NCI-H1092 treated with DMSO at 0.1 percent for 48 hours (cell line): ENCODE measurements at places on chromosomes 4 and X.
A peak's percentile ranks its signal among the peaks of the same experiment; 100 is the strongest.

- no peak for DNase-seq
Observed at GRCh38 chr4:166535865-166536264, 662.8 kb downstream of the TLL1 start.

DNA sequence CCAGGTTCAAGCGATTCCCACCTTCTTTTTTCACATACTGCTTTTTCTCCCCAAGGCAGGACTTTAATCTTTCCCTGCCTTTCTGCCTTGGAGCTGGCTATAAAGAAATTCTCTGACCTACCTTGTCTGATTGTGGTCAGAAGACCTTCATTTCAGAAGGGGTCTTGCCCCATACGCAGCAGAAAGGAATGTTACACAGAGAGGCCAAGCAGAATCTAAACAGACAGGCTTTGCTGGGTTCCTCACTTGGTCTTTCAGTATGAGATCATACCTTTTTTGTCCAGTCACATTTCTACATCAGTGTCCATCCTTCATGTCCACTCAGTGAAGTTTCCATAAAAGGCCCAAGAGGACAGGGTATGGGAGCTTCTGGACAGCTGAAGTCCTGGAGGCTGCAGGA, 108.3 kb upstream of the RBPJ start:
- DNase-seq, result no peak

- no peak for DNase-seq
Observed at GRCh38 chr4:156638925-156639605, 332.5 kb downstream of the PDGFC start.

GRCh38 chrX:40727581-40728252, 7.6 kb downstream of the MED14 start:
- DNase-seq, result no peak

GRCh38 chr4:122716825-122717448, 15.6 kb upstream of the BBS12 start:
- DNase-seq, result peak; percentile 13

DNA sequence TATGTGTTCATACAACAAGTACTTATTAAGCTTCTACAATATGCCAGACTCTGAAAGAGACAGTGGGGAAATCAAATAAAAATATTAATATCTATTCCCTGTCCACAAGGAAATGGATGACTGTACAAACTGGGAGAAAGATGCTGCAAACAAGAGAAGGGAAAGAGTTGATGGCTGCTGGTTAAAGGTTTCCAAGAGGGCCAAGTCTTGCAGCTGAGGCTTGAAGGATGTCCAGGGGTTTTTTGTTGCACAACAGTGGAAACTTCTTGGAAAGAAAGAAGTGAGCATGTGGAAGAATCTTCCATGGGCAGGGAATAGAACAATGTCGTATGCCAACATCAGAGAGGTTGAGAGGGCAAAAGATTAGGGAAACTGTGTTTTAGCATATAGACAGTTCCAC, 95.8 kb downstream of the MID1 start:
- DNase-seq, result no peak

- peak; percentile 58 for DNase-seq
Observed at GRCh38 chr4:52376132-52376704, 282.9 kb downstream of the USP46 start.

GRCh38 chr4:103099691-103100392, at the start of gene BDH2:
TSS of gene BDH2 (minus strand) at chr4:103099834. CDS start at chr4:103096254, 3,580 bp downstream.
- DNase-seq, result peak; percentile 88

DNA sequence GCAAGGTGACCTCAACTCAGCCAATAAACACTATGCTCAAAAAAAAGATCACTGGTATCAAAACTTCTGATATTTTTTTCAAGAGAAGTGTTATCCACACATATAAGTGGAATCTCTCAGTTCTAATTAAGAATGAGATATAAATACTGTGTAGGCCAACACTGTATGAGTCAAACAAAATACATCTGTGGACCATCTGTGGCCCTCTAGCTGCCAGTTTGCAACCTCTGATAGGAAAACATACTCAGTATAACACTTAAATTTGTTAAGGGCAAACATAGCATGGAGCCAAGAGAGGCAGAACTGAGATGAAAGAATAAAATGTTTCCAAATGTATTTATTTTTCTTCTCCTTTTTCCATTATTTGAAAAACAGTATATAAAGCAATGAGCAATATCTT, 377.3 kb downstream of the ARAP2 start:
- no peak for DNase-seq

DNA sequence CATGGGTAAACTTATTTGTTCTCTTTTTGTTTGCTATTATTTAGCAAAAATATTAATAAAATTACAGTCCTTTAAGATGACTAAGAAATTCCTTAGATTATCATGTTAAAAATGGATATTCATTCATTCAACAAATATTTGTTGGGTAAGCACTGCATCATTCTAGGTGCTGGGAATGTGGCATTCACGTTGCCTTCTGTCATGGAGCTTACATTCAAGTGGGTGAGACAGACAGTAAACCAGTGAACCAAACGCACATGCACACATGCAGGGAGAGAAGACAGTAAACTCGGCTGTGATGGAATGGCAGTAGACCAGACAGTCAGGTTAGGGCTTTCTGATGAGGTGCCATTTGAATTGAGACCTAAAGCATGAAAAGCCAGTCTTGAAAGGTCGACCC, 91.8 kb downstream of the STOX2 start:
- no peak for DNase-seq

DNA sequence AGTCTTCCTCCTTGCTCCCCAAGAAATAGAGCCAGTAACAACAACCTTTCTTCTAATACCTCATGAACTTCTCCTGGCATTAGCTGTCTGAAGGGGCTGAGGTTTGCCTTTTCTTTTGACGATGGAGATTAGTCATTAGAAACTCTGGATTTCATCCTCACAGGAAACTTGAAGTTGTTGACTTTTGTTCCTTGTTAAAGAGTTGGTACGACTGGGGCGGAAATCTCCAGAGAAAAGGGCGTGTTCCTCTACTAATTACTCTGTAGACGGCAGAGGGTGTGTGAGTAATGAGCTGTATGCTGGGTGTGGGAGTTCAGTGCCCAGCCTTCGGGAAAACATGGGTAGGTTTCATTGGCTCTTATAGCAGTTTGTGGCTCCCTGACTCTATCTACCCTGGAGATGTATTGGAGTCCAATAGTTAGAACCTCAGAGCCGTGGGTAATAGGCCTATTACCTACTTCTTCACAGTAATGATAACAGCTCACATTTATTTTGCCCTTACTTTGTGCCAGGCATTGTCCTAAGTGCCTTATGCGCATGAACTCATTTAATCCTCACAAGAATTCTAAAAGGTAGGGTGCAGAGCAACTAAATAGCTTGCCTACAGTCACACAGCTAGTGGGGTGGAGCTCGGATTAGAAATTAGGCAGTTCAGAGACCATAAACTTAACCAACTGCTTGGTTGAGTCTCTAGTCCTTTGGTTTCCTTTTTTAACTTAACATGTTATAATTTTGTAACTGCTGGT, 23.4 kb downstream of the TMEM164 start:
- DNase-seq, result no peak

GRCh38 chr4:94298725-94299252, 43.8 kb downstream of the HPGDS start:
- DNase-seq, result no peak
